NCI-H187 (cell line): ENCODE measurements at places on chromosomes 13 and 19.

DNA sequence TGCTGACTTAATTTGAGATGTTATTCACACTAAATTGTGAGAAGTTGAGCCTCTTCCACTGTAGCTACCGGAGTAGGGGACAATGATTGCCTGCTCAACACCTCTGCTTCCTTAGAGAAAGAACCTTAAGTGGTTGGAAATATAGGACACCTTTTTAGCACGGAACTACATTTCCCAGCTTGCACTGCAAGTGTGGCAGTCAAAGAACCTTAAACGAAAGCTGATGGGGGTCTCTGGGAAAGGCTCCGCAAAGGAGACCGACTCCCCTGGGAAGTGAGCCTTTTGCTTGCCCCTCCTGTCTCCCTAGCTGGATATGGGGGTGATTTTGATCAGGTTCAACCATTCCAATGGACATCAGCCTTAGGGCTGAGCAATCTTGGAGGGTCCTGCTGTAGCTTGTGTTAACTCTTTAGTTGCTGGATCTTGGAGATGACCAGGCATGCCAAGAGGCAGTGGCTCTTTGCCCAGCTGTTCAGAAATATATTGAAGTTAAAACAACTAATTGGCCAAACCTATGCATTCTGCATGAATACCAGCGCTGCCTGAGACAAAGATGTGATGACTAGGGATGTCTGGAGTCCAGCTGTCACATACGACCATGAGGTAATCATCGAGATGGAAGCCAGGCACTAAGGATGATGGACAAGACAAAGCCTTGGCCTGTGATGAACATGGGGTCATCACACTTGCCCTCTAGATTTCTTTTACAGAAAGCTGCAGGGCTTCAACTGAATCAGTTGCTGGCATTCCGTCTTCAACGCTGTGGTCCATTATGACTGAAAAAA is 286.5 kb downstream of the FOXO1 start:
- DNase-seq: no peak

GRCh38 chr13:33123066-33123859 is 107.0 kb downstream of the KL start:
- DNase-seq: no peak

DNA sequence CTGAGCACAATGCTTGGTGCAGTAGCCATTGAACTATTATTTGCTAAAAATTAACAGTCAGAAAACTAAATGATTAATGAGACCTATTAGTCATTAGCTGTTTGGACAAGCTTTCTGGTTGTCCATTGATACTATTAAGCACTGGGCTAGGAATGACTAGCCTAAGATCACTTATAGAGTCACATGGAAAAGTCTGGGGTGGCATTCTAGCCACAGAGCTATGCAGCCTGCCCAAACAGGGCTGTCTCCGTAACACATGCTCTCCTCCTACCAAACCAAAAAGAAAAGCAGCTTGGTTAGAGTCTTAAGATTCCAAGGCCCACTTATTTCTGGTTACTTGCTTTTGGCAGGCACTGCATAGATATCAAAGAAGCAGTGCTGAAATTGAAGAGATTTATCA is 193.5 kb upstream of the NBEA start:
- no peak for DNase-seq

DNA sequence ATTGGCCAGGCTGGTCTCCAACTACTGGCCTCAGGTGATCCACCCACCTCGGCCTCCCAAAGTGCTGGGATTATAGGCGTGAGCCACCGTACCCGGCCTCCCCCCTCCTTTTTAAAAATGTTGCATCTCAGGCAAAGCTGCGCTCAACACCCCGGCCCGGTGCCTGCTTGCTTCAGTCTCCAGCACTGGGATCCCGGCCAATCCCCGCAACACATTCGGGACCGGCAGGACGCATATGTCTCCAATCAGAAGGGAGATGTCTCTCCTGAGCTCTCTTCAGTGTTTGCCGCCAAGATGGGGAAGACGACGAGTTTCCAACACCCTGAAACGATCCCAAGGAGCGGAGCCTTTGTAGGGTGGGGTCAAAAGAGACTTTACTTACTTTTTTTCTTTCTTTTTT is 16.1 kb downstream of the GNG7 start:
- no peak for DNase-seq

DNA sequence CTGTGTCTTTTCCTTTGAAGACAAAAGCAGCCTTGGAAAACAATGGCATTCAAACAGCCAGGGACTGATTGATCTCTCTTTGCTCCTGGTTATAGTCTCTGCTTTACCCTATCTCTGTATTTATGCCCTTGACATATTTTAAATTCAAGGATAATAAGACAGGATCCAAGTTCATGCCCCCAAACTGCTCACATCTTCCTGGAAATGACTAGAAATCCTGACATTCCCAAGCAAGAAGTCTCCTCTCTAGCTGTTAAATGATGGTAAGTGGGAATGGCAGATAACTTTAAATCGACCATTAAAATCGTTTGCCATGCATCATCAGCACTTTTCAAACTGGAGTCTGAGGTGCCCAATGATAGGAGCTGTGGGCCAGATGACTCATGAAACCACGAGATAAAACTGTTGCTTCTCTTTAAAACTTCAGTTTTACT is 435.6 kb downstream of the FOXO1 start:
- DNase-seq: no peak

DNA sequence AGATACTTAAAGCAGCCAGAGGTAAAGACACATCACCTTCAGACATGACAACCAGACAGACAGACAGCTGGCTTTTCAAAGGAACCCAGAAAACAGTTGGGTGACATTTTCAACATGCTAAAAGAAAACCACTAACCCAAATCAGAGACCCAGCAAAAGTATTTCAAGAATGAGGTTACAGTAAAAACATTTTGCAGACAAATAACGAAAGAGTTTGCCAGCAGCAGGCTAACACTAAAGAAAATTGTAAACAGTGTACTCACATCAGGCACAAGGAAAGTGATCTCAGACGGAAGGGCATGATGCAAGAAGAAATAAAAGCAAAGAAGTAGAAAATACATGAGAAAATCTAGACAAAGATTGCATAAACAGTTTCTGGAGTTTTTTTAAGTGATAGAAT is 46.4 kb downstream of the AP1M1 start:
- no peak for DNase-seq

GRCh38 chr13:106349080-106349931 is 186.2 kb downstream of the EFNB2 start:
- DNase-seq: peak; percentile 74

GRCh38 chr13:97296740-97297139 is 74.6 kb downstream of the MBNL2 start:
- DNase-seq: no peak

- DNase-seq: no peak
These were observed 907 bp downstream of the KDELR1 start for GRCh38 chr19:48390188-48391099.

- DNase-seq: no peak
These were observed 84.9 kb upstream of the ZNF536 start for GRCh38 chr19:30287259-30287658.

- no peak for DNase-seq
These were observed 1505.1 kb upstream of the SLC10A2 start for GRCh38 chr13:104571161-104571892.

- no peak for DNase-seq
These were observed 393.8 kb downstream of the SLITRK6 start for GRCh38 chr13:85405316-85405897.

DNA sequence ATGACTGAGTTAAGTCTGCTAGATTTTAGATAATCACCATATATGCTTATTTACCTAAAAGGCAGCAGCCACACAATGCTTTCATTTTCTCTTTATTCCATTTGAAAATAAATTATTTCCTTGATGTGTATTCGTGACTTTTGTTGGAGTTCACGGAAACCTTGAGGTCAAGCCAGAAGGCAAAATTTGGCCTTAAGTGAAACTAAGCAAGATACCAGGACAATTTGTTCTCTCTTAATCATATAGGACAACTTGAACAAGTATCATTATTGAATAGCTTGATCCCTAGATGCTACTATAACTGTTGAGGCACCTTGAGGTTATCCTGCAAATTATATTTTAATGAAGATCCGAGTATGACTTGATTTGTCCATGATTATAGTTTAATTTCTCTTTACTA is 429.2 kb upstream of the DACH1 start:
- DNase-seq: no peak

DNA sequence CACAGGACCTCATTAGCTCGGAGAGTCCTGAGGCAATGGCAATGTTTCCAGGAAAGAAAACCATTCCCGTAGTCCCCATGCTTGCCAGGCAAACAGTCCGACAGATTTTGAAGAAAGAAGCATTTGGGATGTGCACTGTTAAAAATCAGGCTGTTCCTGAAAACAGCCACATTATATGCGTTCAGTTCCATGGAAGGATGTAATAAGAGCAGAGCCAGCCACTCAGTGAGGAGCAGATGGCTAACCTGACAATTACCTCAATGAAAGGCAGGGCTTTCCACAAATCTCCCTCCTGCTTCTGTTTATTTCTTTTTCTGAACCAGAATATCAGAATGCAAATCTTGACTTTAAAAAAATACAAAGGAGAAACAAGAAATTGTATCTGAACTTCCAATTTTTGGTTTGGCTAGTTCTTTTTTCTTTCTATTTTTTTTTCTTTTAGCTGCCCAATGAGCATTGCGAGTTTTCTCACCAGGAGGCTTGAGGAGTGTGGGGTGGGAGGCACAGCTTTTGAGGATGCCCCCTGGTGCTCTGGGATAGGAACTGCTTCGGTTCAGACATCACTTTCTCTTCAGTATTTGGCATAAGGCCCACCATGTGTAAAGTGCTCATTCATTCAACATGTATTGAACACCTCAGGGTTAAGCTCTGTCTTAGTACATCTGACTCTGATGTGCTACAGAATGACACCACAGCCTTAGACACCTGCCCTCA is 124.2 kb downstream of the TBC1D4 start:
- no peak for DNase-seq

DNA sequence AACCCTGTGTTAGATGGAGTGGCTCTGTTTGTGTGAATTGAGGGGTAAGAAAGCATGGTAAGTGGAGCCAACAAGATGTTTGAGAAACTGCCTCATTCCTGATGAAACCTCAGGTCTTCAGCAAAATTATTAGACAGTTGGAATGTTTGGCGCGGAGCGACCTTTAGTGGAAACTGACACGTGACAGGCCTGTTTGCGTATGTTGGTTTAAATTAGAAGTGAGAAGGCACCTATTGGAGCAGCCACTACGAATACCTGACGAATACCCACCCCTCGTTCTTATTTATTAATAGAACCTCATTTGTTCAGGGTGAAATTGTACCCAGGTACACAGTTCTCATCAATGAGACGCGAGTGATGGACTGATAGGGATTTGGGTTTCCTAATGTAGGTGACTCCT is 63.2 kb upstream of the MIR17HG start:
- no peak for DNase-seq

- no peak for DNase-seq
These were observed 9.9 kb downstream of the POLD1 start for GRCh38 chr19:50394017-50394416.

GRCh38 chr19:32392901-32393300 is 12.7 kb upstream of the DPY19L3 start:
- DNase-seq: no peak

DNA sequence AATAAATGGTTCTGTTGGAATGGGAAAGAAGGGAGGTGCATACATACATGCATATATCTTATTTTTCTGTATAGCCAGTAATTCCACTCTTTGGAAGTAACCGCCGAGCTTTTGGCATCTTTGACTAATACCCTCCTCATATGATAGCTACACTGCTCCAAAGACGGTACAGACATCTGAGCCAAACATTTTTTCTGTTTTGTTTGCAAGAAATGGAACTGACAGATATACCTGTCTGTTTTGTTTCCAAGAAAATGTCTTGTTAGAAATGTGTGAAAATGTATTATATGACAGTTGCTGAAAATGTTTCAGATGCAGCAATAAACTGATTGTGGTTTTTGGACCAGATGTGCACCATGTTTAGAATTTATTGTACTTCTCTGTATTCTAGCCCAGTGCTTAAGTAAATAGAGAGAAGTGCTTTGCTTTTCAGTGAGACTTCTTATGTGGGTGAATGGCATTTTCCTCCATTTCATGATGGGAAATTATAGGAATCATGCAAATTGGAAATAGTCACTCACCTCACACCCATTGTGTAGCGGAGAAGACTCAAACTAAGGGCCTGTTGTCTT is 396.9 kb downstream of the KCNRG start:
- peak; percentile 3 for DNase-seq

- DNase-seq: no peak
These were observed 469.8 kb downstream of the DCT start for GRCh38 chr13:94009701-94010100.

DNA sequence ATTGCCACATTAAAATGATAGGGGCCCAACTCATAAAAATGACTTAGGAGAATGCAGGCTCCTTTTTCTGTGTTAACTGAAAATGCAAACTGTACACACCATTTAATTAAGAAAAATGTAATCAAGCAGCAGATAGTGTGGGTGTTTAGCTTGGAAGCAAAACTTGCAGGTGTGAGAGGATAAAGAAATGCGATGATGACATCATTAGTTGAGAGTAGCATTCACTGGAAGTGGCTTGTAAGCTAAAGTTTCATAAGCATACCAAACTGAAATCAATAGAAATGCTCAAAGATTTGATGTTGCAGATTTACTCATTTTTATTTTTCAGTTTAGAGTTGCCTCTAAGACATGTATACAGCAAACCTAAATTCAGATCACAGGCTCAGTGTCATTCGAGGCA is 86.6 kb downstream of the PRR20E start:
- DNase-seq: no peak

GRCh38 chr13:101231751-101232428 is 184.4 kb downstream of the NALCN start:
- no peak for DNase-seq

- DNase-seq: peak; percentile 56
These were observed at the start of gene GATAD2A for GRCh38 chr19:19404879-19405860. Gene GATAD2A, plus strand, starts transcription at chr19:19405675. Its CDS starts 59,671 bp downstream, at chr19:19465346.

DNA sequence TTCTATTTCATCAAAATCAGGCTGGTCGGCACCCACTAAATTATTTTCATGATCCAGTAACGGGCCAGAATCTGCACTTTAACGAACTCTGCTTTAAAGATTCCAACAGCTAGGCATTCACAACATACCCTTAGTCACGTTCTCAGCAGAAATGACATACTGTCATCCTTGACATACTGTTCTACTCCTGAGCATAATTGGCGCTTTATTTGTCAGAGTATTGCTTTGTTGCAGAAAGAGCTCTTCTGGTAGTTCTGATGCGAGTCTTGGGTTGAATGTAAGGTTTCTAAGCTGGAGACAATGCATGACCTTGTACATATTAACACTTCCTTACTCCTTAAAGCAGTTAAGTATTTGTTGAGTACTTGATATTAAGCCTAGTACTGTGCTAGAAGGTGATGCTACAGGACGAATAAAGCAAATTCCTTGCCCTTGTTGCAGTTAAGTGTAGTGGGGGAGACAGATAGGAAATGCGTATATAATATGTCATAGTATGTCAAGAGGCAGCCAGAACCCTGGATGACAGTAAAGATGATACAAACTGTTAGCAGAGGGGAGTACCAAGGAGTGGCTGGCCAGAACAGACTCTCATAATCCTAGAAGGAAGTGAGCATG is 32.2 kb downstream of the FRY start:
- no peak for DNase-seq
